ENCODE measurements at places on chromosomes 7 and 10. TPM values are rescaled to one million over a fixed set of nuclear protein-coding genes. Genes with fewer than 3 reads are reported as not detected.

GRCh38 chr7:139702313-139702731 is 75.5 kb downstream of the HIPK2 start:
- no peak for DNase-seq

DNA sequence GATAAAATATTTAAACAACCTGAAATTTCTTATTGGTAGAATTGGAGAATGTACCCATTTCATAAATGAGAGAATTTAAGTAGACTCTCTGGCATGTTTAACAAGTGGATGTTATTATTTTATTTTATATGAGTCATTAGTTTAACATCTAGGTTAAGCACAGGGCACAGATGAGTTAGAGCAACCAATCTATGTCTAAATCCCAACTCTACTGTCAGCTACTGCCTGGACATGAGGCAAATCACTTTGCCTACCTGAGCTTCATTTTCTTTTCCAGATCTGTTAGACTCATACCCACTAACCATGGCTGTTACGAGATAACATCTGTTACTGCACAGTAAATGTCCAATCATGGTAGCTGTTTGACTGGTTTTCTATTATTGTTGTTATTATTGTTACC is 251.1 kb downstream of the INHBA start:
- no peak for DNase-seq

GRCh38 chr10:71014021-71014805 is 125.8 kb upstream of the PCBD1 start:
- no peak for DNase-seq

- no peak for DNase-seq
Observed at GRCh38 chr10:24893127-24893526, 59.3 kb downstream of the PRTFDC1 start.

DNA sequence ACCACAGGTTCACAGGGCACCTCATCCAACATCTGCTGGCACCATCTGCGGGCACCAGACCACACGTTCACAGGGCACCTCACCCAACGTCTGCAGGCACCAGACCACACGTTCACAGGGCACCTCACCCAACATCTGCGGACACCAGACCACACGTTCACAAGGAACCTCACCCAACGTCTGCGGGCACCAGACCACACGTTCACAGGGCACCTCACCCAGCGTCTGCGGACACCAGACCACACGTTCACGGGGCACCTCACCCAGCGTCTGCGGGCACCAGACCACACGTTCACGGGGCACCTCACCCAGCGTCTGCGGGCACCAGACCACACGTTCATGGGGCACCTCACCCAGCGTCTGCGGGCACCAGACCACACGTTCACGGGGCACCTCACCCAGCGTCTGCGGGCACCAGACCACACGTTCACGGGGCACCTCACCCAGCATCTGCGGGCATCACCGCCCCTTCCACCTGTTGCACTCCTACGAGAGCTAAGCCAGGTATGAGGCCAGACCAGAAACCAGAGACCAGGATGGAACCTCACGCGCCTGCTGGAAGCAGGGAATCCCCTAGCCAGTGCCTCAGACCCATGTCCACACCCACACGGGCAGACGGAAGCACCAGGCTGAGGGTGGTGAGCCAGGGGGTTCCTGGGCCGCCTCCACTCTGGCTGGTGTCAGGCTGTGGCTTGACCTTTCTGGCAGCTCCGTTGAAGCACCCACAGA is 182.8 kb downstream of the MAD1L1 start:
- no peak for DNase-seq

DNA sequence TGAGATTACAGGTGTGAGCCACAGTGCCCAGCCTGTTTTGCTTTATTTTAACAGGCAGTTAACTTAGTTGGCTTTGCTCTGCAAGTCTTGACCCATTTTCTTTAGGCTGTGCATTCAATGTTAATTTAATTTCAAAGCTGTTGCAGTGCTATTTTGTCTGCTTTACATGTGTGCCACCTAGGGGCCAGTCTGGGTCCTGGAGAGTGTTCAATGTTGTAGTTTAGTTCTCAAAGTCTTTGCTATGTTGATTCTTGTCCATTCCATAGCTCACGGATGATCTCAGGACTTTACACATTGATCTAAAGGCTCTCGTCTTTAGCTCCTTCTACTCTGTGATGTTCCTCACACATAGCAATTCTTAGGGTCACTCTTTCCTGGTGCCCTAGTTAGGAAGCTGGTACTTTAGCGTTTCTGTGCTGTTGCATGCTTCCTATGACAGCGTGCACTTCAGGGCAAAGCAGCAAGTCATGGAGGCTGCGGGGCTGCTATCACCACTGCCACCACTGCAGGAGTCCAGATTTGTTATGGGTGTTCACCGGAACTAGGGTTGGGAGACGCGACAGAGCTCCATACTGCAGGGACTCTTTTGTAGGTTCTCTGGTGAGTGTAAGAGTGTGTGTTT is 16.4 kb upstream of the ABCA13 start:
- no peak for DNase-seq

GRCh38 chr10:80172896-80173295 is 32.4 kb downstream of the ANXA11 start:
- no peak for DNase-seq

DNA sequence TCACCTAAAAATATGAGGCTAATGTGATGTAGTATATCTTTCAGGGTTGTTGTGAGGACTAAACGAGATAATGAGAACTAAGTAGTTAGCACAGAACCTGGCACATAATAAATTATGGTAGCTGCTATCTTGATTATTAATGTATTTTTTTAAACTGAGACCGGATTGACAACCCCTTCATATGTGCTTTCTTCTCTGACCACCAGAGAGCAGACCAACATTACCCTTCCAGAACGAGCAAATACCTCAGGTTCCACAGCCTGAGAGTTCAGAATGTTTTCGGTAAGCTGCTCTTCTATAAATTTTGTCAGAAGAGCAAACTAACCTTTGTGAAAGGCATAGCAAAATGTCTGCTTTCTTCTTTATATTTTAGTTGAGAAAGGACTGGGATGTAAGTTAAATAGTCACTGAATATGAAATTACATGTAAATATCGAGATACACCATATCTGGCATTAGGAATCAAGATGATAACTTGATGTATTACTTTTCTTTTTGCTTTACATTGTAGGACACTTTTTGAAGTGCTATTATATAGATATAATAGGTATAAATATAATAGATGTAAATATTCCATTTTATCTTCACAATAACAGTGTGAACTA is 13.6 kb upstream of the BPGM start:
- DNase-seq: no peak

GRCh38 chr7:408751-409311 is 110.8 kb downstream of the PDGFA start:
- DNase-seq: no peak

- DNase-seq: no peak
Observed at GRCh38 chr10:48333856-48334255, 27.4 kb downstream of the MAPK8 start.

DNA sequence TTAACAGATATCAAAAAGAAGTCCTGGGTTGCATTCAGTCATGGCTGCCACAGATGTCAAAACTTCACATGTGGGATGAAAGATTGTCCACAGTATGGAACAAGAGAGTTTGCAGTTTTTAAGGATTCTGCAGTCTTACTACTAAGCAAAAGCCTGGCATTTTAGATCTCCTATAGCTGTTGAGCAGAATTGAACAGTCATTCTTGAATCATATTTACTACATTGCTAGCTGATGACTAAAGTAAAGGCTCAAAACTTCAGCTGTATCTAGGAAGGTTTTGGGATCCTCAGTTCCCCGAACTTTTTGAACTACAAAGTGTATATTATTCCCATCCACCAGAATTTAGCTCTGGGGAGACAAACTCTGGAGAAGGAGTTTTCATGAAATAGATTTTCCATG is 31.0 kb downstream of the BET1 start:
- no peak for DNase-seq

DNA sequence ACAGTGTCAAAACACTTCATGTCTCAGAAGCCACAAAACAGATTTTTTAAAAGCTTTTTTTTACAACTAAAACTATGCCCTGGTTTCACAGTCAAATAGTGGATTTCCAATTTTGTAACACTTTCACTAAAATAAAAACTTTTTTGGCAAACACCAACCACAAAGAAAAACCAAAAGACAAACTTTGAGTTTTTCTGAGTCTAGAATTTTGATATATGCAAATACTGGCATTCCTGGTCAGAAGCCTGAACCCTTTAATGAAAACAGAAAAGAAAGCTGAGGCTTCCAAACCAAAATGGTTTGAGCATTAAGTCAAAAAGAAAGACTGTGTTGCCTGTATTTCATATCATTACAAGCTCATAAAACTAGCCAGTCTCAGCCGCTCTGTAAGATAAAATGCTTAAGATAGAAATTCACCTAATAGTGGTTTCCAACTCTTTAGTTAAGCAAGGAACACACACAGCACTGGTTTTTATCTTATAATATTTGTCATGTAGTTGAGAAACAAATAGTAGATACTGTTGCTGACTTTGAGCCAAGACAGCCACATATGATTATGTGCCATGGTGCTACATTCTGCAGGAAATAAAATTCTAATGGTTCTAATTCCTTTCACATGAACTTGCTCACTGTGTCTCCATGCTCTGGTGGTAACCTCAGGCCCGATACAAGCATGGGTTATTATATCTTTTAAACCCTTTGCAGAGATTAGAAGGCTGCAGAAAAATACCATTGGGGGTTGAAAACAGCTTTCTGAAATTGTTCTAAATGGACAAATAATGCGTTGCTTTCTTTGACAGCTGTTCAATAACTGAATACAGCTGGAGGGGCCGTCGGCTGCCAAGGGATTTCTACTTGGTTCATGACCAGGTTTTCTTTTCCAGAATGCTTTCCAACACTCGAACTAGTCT is 49.4 kb downstream of the FAM171A1 start:
- DNase-seq: no peak

DNA sequence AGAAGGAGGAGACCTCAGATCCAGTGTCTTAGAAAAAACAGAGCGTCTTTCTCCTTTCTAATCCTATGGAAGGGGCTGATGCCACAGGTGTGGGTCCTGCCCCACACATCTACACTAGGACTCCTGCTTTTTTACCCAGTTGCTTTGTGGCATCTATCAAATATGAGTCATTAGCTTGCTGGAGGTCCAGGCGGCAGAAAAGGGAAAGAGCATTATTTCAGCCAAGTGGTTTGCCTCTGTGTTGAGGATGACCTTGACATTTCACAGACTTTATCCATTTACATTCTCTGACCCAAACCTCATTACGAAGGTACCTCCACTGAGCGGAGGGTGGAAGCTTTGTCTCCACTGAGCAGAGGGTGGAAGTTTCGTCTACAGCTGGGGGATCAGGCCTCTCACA is 308.4 kb upstream of the KLF6 start:
- DNase-seq: no peak

DNA sequence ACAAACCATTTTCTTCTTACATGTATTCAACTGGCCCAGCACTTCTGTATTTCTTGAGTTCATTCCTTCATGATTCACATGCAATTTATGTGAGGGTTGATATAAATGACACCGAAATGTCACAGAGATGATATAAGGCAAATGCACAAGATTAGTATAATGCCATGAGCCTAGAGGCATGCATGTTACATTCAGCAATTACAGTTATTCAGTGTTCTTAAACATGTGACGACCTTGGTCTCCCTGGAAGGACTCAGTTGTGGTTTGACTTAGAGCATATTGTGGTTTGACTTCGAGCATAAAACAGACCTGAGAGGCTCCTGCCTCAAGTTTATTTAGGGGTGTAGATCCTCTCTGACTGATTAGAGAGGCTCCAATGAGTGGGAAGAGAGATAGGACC is 752.1 kb upstream of the POM121L12 start:
- no peak for DNase-seq

GRCh38 chr10:60035984-60036383 is 129.6 kb upstream of the CCDC6 start:
- DNase-seq: no peak

DNA sequence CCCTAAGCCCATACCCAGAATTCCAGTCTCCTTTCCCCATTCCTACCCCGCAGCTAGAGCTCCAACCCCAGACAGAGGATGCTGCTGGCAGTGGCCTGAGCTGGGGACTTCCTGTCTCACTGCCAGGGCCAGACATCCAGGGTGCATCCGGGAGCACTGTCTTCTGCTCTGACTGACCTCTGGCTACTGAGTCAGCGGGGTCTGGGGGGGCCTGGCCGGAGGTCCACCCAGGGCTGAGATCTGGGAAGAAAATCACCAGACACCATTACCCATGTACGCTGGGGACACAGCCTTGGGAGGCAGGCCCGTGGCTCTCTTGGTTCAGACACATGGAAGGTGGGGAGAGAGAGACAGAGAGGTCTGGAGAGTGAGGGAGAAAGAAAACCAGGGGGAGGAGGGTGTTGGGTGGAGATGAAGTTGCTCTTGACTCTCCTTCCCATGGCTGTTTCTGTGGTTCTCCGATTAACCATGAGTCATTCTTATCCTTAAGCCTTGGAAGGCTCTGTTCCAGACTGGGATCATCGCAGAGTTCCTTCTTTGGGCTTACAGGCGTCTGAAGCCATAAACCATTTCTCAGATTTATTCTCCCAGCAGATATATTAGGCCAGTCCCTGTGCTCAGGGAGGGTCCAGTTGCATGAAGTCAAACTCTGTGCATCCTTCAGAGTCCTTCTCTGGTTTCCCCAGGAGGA is 23.6 kb downstream of the TSPAN15 start:
- no peak for DNase-seq

DNA sequence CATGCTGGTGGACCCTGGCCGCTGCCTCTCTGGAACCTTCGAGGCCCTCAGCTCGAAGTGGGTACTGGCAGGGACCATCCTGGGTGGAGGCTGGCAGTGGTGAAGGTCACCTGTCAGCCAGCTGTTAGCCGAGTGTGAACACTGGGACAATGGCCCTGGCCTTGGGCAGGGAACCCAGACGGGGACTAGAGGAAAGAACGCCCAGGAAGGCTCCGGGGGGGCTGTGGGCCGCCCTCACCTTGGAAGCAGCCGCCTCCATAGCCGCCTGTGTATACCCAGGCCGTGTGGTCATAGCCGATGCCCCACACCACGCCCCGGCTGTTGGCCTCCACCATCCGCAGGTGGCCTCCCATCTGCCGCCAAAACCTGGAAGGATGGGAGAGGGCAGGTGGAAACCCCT is 17.6 kb downstream of the BHLHA15 start:
- no peak for DNase-seq

DNA sequence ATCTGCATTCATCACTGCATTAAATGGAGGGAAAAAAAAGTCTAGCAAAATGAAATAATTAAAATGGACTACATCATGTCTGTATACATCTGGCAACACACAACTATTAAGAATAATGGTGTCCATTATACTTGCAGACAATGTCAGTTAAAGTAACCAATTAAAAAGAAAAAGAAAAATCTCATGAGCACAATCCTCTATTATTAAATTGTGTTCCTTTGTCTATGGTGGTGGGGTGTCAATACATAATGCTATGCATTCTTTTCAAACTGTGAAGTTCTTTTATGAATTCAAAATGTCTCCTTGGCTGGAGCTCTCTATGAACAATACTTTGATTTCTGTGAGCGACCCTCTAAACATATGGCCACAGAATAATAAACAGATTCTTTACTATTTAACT is 63.5 kb downstream of the NRP1 start:
- DNase-seq: no peak

- no peak for DNase-seq
Observed at GRCh38 chr7:50416527-50417182, 33.5 kb downstream of the FIGNL1 start.

GRCh38 chr7:99325001-99325493 is 651 bp upstream of the ARPC1A start:
- no peak for DNase-seq

Gene NME8
- 0.96 TPM for total RNA-seq

Gene SERPINE1
- total RNA-seq: 1,267 TPM

Gene SH2D4B
- total RNA-seq: not detected

Gene PRPS1L1
- total RNA-seq: not detected

Gene MRPS24
- total RNA-seq: 145 TPM

Gene TUBB8
- total RNA-seq: not detected

Gene HOXA4
- total RNA-seq: 2.1 TPM

Gene PNLIP
- total RNA-seq: not detected

Gene NUDT13
- total RNA-seq: 7.6 TPM

Gene CHAT
- total RNA-seq: not detected
